Naive thymus-derived CD8-positive, alpha-beta T cell (primary cell): ENCODE measurements at places on chromosomes 2 and 18. TPM values are rescaled to one million over a fixed set of nuclear protein-coding genes. Genes with fewer than 3 reads are reported as not detected.

Gene AQP12B
- total RNA-seq = not detected

GRCh38 chr2:240724431-240724830 lies 32.8 kb downstream of the AQP12A start:
- no peak for DNase-seq
- no peaks in the 10 kb centered on the region for H3K36me3 ChIP-seq
- no peaks in the 10 kb centered on the region for H3K4me1 ChIP-seq
- H3K4me3 ChIP-seq = no peak overlapping the region
- H3K27me3 ChIP-seq = no peaks in the 10 kb centered on the region

DNA sequence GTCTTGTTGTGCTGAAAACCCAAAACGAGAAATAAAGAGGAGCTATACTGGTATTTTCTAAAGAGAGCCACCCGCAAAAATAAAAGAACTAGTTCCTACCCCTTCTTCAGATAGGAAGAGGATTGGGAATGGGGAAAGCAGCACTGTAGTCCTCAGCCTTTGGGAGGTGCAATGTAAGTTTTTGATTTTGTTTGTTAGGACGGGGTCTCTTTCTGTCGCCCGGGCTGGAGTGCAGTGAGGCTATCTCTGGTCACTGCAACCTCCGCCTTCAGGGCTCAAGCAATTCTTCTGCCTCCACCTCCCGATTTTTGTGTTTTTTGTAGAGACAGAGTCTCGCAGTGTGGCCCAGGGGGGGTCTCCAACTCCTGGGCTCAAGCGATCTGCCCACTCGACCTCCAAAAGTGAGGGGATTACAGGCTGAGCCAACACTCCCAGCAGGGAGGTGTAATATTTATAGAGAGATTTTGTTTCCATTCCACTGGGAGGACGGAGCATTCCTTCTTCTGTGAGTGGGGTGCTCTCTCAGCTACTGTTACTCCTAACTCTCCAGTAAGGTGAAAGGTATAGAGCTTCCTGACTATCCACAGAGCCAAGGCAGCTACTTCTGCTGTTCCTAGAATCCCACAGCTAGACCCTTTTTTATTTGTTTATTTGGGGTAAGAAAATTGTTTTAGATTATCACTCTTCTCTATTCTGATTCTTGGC lies 13.1 kb upstream of the GULP1 start:
- no peak overlapping the region for H3K4me3 ChIP-seq
- H3K4me1 ChIP-seq = no peaks in the 10 kb centered on the region
- H3K27me3 ChIP-seq = no peaks in the 10 kb centered on the region
- DNase-seq = no peak
- H3K27ac ChIP-seq = no peak overlapping the region

GRCh38 chr18:8350628-8351027 lies 258.6 kb upstream of the RAB12 start:
- H3K4me3 ChIP-seq = no peak overlapping the region
- peaks cover 2% of the 10 kb centered on the region for H3K27me3 ChIP-seq
- no peaks in the 10 kb centered on the region for H3K36me3 ChIP-seq

Gene KIAA2012
- not detected for total RNA-seq

Gene ELOA2
- total RNA-seq = not detected

- H3K36me3 ChIP-seq = no peaks in the 10 kb centered on the region
- no peak for DNase-seq
- no peak overlapping the region for H3K27ac ChIP-seq
- H3K4me1 ChIP-seq = no peaks in the 10 kb centered on the region
Measured at GRCh38 chr2:9251154-9252001, 44.8 kb downstream of the ASAP2 start.

DNA sequence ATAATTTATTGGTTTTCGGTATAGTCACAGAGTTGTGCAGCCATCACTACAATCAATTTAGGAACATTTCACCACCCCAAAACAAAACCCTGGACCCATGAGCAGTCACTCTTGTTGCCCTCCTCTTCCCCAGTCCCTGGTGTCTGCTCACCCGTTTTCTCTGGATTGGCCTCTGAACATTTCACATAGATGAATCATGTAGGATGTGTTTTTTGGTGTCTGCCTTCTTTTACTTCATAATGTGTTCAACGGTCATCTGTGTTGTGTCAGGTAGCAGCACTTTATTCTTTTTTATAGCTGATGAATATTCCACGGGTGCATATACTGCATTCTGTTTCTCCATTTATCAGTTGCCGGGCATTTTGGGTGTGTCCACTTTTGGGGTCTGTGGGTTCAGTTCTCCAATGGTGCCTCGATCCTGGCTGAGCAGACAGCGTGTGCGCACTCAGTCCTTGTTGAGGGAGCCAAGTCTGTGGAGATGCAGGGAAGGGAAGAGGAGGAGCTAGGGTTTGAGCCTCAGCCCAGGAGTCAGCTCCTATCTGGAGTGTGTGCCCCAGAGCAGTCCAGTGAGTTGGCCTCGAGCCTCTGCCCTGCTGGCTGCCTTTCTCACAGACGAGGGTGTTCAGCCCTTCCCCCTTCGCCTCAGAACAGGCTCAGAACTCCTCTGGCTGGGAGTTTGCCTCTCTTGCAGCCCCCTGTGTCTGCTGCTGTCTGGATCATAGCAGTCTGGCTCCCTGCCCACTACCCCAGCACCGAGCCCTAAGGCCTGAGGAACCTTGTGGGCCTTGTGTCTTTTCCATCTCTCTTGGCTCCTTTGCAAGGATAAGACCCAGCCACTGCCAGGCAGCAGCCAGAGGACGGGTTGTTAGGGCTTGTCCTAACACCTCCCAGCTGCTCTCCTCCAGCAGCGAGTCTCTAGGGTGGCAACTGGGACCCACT lies 18.0 kb downstream of the C2orf74 start:
- peak overlapping the region; percentile 84 for H3K4me3 ChIP-seq
- no peak for DNase-seq
- peaks cover 80% of the 10 kb centered on the region for H3K4me1 ChIP-seq
- H3K36me3 ChIP-seq = peaks cover 21% of the 10 kb centered on the region

GRCh38 chr18:24189664-24190346 lies 50.9 kb downstream of the CABYR start:
- no peaks in the 10 kb centered on the region for H3K4me1 ChIP-seq
- H3K27me3 ChIP-seq = peaks cover 7% of the 10 kb centered on the region
- no peak overlapping the region for H3K27ac ChIP-seq
- no peak for DNase-seq
- H3K36me3 ChIP-seq = peaks cover 2% of the 10 kb centered on the region

DNA sequence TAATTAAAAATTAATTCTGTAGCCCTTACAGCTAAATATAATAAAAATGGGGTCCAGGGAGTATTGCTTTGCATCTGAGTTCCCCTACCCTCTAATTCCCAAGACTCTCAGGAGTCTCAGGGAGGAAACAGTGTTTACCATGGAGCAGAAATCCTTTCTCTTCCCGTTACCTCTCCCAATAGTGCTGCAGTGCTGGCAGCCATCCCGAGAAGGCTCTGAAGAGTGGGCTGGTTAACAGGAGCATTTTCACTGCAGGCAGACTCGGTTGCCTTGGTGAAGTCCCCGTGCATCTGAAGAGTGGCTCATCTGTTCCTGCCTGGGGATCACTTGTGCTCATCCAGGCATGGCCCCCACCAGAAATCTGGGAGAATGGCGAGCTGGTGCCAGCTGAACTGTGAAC lies 41.8 kb upstream of the TMEM178A start:
- H3K4me3 ChIP-seq = no peak overlapping the region
- H3K27ac ChIP-seq = no peak overlapping the region
- no peaks in the 10 kb centered on the region for H3K36me3 ChIP-seq
- no peak for DNase-seq

GRCh38 chr18:939166-939565 lies 34.5 kb downstream of the ADCYAP1 start:
- H3K4me1 ChIP-seq = no peaks in the 10 kb centered on the region
- H3K4me3 ChIP-seq = no peak overlapping the region
- H3K36me3 ChIP-seq = no peaks in the 10 kb centered on the region
- no peak for DNase-seq
- H3K27ac ChIP-seq = no peak overlapping the region

Gene LTBP1
- total RNA-seq = not detected

Gene SP140L
- 91.7 TPM for total RNA-seq

DNA sequence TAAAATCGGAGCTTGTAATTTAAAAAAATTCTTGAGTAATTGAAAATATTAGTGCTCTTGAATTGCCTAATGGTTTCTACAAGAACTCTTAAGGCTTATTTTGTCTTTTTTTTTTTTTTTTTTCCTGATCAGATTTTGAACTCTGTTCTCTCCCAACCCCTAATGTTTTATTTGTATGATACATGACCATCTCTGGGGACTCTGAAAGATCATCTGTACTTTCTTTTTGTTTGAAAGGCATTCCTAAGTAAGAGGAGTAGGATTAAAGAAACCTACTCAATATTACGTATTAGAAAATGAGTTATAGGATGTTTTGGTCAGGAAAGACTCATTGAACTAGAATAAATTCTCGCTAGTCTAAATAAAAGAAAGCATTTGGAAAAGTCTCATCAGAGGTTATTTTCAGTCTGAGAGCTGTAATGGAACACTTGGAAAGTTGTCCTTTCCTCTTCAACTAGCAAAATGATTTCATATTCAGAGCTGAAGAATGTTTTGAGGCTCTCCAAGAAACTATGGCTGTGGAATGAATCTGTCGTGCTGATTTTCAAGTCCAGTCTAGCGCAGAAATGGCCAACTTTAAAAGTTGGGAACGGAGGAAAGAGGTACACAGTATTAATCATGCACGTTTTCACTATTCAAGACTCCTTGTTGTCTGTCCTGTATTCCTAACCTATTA lies 182.7 kb downstream of the PRPF40A start:
- H3K27me3 ChIP-seq = peaks cover 9% of the 10 kb centered on the region
- H3K4me3 ChIP-seq = no peak overlapping the region
- H3K4me1 ChIP-seq = no peaks in the 10 kb centered on the region
- DNase-seq = no peak
- H3K36me3 ChIP-seq = no peaks in the 10 kb centered on the region

Gene IL36A
- total RNA-seq = 2.1 TPM

DNA sequence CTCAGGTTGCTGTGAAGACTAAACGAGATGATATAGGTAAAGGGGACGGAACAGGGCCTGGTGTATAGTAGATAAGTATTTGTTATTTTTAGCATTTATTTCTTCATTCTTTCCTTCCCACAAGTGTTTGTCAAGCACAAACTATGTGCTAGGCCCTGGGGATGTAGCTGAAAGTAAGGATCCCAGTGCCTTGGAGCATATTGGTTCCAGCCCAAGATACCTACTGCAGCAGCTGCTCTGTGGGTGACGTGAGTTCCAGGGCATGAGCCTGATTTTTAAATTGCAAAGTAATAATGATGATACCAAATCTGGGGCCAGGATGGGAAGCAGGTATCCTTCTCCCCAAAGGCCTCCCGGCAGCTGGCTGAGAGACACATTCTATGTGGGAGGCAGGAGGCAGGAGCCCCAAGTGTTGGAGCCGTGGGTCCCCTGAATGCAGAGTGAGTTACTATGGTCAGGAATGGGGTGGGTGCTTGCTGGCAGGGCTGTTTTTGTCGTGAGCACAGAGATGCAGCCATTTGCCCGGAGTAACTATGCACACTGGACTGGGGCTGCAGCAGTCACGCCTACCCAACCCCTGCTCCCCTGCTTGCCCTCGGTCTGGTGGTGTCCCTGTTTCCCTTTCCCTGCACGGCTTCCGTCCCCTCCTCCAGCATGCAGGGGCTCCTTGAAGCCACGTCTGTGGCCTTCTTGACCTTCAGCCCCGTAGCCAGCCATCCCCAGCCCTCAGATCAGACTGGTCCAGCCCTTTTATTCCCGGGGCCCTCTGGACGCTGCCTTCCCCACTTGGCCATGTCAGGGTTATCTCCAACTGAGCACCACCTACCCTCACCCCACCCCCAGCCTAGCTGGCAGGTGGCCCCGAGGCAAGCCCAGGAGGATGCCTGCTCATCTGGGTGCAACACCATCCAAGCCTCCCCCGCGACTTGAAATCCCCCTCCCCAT lies 52.4 kb downstream of the INHBB start:
- no peaks in the 10 kb centered on the region for H3K36me3 ChIP-seq
- H3K27ac ChIP-seq = no peak overlapping the region
- no peak overlapping the region for H3K4me3 ChIP-seq
- H3K27me3 ChIP-seq = peaks cover 15% of the 10 kb centered on the region
- H3K4me1 ChIP-seq = no peaks in the 10 kb centered on the region

DNA sequence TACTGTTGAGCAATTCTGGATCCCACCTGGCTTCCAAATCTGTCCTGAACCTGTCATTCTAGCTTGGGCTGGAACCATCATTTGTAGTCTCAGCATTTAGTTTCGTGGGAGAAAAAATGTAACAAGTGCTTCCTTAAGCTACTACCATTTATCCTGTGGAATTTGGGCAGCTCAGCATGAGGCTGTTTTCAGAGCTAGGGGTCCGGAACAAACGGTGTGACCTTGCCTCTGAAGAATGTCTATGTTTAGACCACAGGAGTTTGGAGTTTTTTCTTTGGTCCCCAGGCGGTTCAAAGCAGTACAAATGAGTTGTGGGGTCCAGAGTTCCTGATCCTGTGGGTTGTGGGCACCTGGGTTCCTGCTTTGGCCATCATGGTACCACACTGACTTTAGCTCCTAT lies 59.1 kb upstream of the TMEM178A start:
- H3K27ac ChIP-seq = no peak overlapping the region
- no peaks in the 10 kb centered on the region for H3K27me3 ChIP-seq
- H3K36me3 ChIP-seq = no peaks in the 10 kb centered on the region
- H3K4me3 ChIP-seq = no peak overlapping the region

- DNase-seq = no peak
- peaks cover 14% of the 10 kb centered on the region for H3K27me3 ChIP-seq
- H3K27ac ChIP-seq = no peak overlapping the region
- peaks cover 7% of the 10 kb centered on the region for H3K36me3 ChIP-seq
- peaks cover 13% of the 10 kb centered on the region for H3K4me1 ChIP-seq
Measured at GRCh38 chr2:222837643-222838056, 23.2 kb upstream of the ACSL3 start.

- no peak overlapping the region for H3K4me3 ChIP-seq
- H3K27ac ChIP-seq = no peak overlapping the region
Measured at GRCh38 chr2:26723991-26724750, 31.6 kb downstream of the KCNK3 start.
